ENCODE measurements at places on chromosomes 11 and 22.
A peak's percentile ranks its signal among the peaks of the same experiment; 100 is the strongest.

GRCh38 chr22:34045311-34045710 lies 125.0 kb upstream of the LARGE1 start:
- no peak for DNase-seq

- no peak for DNase-seq
Measured at GRCh38 chr22:30340911-30341685, 14.4 kb upstream of the TBC1D10A start.

DNA sequence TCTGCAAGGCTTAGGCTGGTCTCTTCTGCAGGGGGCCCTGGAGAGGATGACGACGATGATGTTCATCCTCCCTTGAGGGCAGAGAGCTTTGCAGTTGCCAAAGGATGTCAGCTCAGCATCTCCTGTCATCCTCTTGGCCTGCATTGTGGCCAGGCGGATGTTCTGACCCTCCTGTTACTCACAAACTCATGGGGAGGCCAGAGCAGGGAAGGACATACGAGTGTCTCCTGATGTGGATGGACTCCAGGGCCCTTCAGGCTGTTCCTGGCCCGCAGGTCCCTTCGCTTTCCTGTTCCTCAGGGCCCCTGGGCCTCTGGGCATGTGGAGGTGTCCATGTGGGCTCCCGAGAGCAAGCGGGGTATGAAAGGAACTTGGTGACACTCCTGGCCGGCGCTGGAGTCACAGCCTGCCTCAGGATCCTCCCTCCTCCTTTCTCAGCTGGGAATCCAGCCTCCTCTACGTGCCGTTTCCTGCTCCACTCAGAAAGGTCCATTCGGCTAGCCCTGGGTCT lies 8.5 kb downstream of the ADORA2A start:
- DNase-seq = no peak

DNA sequence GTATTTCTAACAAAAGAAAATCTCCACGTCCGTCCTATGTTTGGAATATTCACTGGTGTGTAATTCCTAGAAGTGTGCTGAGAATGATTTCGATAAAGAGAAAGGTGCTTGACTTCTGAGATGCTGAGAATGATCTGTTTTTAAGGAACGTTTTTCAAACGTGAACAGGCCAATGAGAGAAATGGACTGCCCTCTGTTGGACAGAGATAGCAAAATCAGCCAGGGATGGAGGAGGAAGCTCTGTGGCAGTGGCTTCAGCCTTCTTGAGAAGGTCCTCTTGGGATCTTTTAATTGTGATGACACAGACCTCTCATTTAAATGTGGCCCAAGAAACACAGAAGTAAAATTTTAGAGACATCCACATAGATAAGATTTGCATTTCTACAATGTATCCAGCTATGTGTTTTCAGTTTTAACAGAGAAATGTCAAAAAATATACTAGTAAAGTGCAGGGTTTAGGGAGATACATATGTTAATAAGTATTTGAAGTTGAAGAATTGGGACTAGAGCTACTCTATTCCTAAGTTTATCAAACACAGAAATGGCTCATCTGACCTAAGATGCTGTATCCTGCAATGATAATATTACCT lies 84.0 kb upstream of the RCN1 start:
- peak; percentile 38 for DNase-seq

GRCh38 chr22:22167791-22168189 lies 76.8 kb upstream of the VPREB1 start:
- no peak for DNase-seq

DNA sequence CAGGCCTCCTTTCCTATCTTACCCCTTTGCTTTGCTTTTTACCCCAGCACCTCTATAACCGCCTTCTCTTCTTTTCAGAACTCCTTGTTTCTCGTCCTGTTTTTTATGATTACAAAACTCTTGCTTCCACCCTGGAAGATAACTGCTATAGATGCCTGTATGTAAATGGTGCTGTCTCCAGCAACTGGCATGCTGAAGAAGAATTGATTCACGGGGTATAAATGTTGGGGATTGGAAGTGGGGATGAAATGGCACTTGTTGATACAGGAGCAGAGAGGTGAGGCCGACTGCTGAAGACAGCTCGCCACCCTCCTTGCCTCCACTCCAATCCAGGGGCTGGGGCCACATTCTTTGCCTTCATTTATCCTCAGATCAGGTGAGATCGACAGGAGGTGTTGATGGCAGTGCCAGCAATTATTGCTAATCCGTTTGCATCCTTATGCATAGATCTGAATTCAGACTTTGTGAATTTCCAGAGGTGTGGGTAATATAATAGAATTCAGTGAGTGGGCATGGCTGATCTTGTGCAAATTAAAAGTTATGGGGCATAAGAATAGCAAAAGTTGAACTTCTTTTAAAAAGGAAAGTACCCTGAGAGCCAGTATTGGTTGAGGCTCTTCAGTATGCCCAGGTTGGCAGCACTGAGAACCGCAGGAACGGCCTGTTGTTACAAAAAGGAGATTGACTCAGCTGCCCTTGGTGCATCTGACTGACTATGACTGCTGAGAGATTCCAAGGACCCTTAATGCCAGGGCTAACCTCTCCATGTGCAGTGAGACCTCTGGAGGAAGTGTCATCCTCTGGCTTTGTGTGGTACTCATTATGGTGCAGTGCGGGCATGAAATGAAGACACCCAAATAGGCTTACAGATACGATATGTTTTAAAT lies 5.3 kb downstream of the NEAT1 start:
- DNase-seq = peak; percentile 90

DNA sequence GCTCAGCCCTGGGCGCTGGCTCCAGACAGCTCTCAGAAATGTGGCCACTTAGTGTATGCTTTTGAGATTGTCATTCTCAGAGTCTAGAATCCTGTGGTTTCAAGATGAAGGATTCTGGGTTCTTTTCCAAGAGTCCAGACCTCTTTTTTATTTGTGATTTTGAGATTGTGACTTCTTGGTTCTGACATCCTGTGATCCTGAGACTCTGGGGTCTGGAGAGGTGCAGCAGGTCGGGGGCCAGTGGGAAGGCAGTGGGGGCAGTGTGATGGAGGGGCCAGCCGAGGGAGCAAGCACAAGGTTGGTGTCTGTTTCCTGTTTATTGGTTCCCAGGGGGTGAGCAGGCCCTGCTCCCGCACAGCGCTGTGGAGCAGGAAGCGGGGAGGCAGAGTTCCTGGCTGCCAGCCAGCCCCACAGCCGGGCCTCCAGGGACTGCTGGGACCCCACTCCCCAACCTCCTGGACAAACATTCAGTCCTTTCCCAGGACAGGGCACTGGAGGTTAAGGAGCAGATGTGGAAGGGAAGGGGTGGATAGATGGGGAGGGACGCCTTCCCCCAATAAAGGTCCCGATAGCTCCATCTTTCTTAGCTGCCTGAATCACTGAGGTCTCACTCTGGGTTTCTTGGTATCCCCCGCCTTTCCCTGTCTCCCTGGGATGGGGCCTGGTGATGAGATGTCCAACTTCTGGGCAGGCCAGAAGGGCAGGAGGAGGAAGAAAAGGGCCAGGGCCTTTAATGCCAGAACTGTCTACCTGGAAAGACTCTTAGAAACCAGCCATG lies 13.7 kb downstream of the ARHGEF17 start:
- DNase-seq = peak; percentile 92

DNA sequence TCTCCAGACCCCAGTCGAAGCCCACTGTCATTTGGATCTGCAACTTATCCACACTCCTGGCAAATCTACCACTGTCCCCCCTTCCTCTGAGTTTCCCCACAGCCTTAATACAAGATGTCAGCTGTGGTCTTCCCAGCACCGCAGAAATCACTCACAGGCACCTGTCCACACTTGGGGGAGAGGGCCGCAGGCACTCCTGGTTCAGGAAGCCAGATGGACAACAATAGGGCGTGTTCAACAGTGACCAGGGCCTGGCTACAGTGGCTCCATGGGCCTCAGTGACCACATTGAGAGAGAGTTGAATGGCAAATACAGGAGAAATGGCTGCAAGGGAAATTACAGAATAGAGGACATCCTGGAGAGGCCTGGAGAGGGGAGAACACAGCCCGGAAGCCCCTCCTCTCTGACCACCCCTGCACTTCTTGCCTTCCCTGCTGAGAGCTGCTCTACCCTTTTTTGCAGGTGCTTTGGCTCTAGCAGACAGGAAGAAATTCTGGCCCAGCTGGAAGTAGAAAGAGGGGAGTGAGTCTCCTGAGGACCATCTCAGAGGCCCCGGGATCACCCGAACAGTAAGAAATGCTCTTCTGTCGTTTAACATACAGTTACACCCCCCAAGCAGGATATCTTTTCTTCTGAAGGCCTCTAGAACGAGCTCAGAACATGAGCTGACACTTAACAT lies 164.6 kb downstream of the FEZ1 start:
- no peak for DNase-seq

DNA sequence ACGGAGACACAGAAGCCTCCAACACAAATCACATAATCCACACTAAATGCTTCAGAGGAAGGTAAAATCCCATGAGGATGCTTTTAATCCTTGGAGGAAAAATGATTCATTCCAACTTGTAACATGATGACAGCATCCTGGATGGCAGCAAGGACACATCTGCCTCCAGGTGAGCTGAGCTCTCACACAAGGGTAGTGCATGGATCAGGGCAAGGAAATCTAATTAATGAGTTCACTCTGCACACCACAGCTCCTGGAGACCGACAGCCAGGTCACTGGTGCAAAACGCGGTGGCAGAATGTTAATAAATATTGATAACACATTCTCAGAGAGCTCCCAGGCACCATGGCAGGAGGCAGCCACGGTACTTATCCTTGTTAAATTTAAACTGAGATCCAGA lies 40.3 kb upstream of the CYP2D6 start:
- DNase-seq = no peak

DNA sequence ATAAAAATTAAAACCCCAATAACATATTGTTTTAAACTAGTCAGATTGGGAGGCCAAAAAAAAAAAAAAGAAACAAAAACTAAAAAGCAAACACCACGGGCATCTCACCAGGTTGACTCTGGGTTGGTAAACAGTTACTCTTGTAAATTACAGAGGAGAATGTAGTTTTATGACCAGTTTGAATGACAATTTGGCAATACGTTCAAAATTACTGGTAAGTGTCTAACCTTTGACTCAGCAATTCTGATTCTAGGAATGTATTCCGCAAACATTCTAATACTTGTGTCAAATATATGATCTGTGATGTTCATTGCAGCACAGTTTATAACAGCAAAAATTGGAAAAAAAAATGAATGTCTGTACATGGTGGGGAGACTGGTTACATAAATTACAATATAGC lies 1376.0 kb downstream of the TBC1D22A start:
- no peak for DNase-seq

DNA sequence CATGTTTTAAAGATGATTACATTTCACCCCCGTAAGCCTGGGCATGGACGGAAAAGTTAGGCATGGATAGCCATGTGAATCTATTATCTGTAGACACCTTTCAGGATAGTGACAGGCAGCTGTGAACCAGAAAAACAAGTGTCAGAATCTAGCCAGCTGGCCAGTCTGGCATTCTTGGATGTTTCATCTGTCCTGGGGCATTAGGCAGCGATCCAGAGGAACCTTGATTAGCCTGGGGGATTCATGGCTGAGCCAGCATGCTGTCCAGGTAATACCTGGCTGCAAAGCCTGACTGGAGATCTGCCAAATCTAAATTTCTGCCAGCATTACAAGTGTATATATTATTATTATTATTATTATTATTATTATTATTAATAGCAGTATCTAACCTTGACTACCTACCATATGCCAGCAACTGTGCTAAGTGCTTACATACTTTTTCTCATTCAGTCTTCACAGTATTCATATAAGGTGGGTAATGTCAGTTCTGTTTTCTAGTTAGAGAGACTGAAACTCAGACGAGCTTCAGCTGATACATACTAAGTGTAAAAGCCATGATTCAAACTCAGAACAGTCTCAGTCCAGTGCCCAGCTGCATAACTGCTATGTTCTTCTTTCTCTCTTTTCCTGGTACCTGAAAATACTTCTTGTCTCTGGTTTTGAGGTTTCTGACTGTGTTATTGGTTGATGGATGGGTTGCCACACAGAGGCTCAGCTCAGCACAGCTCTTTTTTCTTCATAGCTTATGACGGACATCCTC lies 12.8 kb downstream of the BMAL1 start:
- no peak for DNase-seq

GRCh38 chr11:134101282-134101681 lies 32.4 kb downstream of the JAM3 start:
- DNase-seq = peak; percentile 36

- no peak for DNase-seq
Measured at GRCh38 chr11:38130976-38131375, 1532.9 kb upstream of the RAG2 start.

DNA sequence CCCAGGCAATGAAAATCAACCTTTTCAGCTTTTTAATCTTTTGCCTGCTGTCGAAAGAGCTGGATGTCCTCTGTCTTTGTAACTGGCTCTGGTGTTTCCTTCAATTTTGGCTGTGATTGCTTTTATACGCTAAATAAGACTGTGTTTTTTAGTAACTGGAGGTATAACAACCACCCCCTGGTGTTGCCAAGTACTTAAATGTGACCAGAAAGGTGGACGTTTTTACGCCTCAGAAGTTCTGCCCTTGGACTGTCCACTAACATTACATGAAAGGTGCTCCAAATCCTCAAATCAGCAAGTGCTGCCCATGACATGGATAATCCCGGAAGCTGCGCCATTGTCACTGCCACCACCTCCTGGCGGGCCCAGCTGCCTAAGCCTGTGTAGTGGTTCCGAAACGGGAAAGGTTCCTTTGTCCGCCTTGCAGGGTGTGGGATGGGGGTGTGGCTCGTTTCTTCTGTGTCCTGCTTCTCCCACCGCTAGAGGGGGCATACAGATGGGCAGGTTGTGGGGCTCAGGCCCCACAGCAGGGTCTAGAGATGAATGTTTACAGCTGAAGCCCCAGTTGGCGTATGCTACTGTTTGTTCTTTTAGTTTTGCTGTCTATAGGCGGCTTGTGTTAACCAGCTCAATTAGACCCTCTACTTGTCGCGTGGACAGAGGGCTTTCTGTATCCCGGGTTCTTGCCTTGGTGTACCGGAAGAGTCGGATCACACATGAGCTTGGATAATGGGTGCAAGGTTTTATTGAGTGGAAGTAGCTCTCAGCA lies 82.2 kb upstream of the SEPTIN5 start:
- peak; percentile 36 for DNase-seq

DNA sequence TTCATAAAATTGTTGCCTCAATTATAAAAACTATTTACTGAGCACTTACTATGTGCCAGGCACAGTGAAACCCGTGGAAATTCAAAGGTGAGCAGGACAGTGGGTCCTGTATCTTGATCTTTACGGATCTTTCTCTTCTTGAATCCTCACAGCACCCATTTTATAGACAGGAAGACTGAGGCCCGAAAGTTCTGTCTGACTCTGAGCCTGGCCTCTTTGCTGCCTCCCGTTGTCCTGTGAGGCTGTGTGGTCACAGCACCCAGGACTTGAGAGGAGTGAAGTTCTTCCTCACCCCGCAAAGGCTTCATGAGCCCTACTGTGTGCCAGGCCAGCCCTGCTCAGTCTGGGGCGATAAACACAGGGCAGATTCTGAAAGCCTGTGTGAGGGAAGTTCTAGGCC lies 13.4 kb upstream of the MN1 start:
- no peak for DNase-seq

GRCh38 chr22:24976442-24977218 lies 24.1 kb downstream of the KIAA1671 start:
- no peak for DNase-seq

- no peak for DNase-seq
Measured at GRCh38 chr11:2209370-2209801, 37.8 kb upstream of the TH start.

Measured in mesenchymal stem cell (in vitro differentiated cells and primary cell).